ENCODE measurements at places on chromosomes 2 and 18. TPM values are rescaled to one million over a fixed set of nuclear protein-coding genes. Genes with fewer than 3 reads are reported as not detected.

- no peak for DNase-seq
These were observed 96.6 kb downstream of the MEIS1 start for GRCh38 chr2:66531567-66531966.

DNA sequence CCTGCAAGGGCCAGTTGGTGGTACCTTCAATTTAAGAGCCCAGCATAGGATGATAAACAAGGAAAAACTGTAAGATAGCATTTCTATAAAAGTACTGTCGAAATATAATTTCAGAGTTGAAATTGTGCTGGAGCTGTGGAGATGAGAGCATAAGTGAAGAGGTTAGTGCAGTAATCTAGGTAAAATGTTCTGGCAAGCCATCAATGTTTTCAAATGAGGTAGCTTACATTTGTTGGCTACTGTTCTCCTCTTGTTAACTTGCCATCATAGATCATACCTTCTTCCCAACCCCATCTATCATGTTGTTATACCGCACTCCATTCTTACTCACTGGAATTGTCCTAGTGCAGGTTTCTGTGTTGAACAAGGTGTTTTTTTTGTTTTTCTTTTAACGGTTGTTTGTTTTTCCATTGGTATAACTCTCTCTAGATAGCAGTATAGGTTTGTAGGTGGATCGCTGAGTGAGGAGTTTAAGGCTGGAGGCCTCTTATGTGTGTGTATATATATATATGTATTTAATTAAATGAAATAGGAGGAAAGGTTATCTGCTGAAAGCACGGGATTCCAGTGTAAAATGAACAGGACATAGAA is 40.5 kb downstream of the EHBP1 start:
- DNase-seq: no peak

DNA sequence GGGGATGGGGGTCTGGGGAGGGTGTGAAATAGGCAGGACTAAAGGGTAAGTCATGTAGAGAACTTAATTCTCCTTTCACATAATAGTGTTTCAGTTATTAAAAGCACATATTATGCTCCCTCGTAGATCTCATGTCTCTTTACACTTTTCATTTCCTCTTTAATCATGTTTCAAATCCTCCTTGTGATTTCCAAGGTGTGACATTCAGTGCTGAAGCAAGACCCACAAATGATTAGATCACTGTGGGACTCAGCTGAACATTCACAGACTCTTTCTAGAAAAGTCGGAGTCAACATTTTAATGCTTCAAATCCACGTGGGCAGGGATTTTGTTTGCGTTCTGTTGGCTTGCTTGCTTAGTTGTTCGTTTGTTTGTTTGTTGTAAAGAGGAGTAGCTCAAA is 34.7 kb upstream of the CALCRL start:
- DNase-seq: no peak

Gene LCT
- 0.12 TPM for total RNA-seq

DNA sequence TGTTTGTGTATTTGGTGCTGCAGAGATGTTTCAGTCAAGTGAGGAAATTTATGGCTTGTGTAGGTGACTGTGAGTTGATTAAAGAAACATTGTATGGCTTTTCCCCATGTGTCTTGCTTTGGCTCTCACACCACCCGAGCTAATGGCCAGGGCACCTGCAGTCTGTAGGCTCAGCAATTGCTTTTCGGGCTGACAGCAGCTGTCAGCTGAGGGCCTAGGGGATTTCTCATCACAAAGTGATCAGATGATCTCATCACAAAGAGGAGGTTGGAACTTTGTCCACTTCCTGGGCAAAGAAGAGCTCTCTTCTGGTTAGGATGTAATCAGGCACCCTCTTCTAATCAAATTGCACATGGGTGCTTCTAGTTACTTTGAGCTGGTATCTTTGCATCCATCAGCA is 632.2 kb downstream of the SLC4A3 start:
- DNase-seq: no peak

DNA sequence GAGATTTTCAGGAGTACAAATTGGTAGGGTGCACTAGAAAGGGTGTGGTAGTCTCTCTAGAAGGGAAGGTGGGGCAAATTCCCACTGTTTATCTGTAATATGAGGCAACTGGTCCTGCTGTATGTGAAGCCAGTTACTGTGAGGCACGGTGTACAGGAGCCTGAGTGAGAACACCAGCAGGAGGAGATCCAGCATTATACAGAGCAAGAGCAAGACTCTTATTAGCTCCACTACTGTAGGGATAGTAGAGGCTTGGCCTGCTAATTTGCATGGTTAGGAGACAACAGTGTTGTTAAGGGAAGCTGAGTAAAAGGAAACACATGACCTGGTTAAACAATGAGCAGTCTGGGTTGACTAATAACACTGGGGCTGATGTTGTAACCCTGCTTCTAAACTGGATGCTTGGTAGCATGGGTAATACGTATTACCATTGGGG is 76.3 kb upstream of the WDSUB1 start:
- DNase-seq: no peak

DNA sequence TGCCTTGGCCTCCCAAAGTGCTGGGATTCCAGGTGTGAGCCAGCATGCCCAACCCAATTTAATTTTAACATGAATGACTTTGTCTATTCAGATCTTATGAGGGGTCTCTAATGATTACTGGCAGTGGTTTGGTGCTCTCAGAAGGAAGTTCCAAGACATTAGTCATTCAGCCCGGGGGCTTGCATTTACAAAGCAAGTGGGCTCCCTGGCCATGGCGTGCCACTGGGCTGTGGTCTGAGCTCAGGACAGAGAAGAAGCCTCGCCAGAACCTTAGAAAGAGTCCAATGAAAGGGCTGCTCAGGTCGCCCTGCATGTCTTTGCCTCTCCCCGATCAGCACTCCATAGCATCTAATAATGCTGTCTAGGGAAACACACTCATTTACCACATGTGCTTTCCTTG is 182.6 kb upstream of the CHAC2 start:
- no peak for DNase-seq

DNA sequence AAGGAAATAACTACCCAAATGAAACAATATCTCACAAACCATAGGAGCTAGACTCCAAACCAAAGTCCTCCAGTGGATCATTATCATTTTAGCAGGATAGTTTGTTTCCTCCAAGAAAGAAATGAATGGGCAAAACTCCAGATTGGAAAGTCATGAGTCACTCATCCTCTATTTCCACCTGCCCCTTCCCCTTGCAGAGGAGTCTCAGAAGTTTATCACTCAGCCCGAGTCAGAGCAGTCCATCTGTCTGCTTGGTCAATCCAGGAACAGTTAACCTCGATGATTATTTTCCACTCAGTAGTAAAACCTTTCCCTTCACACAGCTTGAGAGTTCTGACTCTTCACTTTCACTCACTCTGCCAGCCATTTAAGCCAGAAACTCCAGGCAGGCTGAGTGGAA is 462.2 kb downstream of the BCL11A start:
- no peak for DNase-seq

Gene COL3A1
- total RNA-seq: 300 TPM

GRCh38 chr2:179172894-179173293 is 91.7 kb downstream of the SESTD1 start:
- DNase-seq: no peak

Gene CNDP1
- total RNA-seq: 0.15 TPM

Data from ovary (tissue), 10 donors.